SW 1271 (cell line): ENCODE measurements at places on chromosomes 1 and 21.

DNA sequence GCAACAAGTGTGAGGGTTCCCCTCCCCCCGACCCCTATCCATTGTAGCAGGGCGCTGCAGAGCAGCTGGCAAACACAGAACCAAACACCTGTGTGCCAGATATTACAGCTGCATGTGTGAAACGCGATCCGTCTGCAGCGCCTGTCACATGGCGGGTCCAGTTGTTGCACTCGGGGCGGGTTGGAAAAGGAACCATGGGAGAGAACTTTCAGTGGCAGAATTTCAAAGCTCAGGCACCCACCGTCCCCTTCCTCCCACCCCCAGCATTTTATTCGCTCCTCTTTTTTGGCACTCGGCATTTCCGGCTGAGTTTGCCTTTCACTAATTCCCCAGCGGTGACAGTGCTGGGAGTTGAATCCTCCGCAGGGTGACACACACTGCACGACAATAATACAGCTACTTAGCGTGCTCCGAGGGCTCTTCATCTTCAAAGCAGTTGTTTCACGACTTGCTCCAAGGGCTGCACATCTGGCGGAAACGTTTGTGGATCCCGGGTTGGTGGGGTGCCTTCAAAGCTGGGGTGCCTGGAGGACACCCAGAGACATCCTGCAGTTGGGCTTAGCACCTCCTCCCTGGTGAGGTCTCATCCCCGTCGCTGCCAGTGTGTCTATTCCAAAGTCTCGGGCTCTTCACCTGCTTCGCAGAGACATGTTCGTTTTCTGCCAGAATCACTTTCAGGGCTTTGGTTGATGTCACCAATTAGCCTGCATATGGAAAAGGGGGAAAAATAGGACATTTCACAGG lies 180.7 kb downstream of the ZBTB18 start:
- no peak for DNase-seq

- DNase-seq, result no peak
Measured at GRCh38 chr1:181630838-181631237, 147.5 kb downstream of the CACNA1E start.

DNA sequence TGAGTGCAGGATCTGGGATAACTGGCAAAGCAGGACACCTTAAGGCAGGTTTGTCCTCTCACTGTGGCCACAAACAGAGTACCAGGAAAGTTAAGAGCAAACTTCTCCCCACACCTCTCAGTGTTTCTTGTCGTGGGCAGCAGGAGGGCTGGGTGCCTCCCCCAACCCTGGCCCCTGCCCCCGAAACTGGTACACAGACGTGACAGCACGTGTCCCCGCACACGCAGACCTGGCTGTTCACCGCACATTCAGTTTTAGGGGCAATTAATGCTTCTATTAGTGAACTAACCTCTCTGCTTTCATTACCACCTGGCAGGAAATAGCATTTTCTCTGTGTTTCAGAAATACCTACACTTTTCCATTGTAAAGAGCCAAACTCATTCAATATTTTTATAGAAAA lies 32.9 kb upstream of the RIPK4 start:
- no peak for DNase-seq

- DNase-seq, result no peak
Measured at GRCh38 chr21:44267655-44268142, 6.0 kb upstream of the DNMT3L start.

DNA sequence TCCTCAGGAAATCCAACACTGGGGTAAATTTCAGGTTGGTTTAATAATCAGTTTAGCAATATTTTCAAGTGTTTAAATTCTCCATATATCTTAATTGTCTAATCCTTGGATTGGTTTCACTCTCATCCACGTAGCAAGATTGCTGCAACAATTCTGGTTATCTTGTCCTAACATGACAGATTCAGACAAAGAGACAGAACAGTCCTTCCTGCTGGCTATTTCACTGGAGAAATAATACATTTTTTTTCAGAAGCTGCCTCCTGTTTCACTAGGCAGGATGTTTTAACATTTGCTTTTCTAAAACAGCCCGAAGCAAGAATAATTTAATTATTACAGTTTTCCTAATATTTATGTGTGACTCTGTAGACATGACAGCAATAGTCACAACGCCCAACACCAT lies 2011.2 kb downstream of the NCAM2 start:
- DNase-seq, result no peak

DNA sequence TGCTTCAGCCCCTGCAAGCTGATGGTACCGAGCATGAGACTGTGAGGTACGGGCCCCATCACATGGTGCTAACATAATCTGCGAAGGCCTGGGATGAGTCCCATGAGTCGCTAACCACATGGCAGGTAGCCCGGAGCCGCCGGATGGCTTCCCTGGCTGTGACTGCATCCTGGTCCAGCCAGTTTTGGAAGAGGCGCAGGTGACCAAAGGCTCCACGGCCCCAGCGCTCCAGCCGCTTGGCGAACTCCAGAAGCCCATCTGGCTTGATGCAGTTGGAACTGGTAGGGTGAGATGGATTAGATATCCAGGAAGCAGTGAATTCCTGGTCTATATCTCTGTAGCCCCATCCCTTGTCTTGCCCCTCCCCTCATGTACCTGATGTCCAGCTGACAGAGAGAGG lies 24.6 kb downstream of the LRRC41 start:
- no peak for DNase-seq

GRCh38 chr1:226956942-226957713 lies 17.0 kb downstream of the COQ8A start:
- DNase-seq, result no peak

- DNase-seq, result no peak
Measured at GRCh38 chr1:9761855-9762254, 61.9 kb downstream of the CLSTN1 start.

DNA sequence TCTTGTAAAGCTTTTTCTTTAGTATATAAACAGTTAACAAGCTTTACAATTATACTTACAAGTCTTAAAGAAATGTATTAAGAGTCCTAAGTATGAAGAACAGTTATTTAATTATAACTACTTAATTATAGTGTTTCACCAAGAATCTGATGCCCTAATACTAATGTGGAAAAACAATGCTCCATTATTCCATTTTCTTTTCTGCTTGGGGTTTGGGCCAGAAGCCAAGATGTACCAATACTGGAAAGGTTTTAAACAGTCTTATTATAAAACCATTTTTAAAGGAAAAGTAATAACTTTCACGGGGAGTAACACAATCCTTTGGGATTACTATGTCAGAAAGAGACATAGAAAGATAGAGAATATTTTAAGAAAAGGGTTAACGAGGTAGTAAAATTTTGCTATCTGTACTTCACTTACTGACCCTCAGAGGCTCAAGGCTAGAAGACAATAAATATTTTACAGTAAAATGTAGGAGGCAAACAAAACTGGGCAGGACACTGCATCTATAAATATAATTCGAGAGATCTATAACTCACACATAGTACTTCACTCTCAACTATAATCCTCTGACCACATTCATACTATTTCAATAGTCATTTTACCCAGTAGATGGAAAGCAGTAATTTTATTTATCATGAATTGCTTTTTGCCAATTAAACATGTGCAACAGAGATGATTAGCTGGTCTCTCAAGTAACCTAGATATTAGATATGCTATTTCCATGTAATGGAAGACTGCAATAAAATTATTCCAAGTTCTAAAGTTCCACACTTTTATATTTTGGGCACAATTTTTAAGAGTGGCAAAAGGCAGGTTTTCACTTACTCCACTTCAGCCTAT lies 63.9 kb downstream of the LTN1 start:
- DNase-seq, result no peak

DNA sequence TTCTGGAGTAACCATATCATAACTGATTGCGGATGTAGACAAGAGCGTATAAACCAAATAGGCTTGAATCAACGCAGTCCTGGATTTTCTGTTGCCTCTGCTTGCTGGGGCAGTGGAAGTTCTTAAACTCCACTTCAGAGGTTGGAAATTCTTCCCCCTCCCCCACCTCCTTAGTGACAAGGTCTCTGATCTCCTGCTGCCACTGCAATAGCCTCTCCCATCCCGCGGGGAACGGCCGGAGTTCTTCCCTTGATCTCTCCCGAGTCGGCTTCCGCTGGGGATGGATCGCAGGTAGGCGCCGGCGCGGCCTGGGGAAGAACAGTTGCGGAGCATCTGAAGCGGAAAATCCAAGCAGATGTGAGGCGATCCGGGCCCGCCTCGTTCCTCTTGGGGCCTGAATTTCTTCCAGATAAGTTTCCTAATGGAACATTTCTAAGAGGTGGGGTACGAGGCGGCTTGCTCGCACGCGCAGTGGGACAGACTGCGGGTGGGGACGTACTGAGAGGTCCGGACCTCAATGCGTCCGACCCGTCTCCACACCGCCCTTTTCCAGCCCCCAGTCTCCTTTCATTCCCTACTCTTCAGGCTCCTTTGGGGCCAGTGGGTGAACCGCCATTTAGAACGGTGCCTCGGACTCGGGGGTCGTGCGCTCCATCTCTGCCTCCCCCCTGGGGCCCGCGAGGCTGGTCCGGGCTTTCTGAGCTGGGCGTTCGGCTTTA lies 3.1 kb upstream of the SIM2 start:
- DNase-seq, result no peak

GRCh38 chr1:245874942-245875580 lies 632.0 kb downstream of the SMYD3 start:
- DNase-seq, result no peak

GRCh38 chr1:112457955-112458354 lies 50.8 kb upstream of the WNT2B start:
- DNase-seq, result no peak

DNA sequence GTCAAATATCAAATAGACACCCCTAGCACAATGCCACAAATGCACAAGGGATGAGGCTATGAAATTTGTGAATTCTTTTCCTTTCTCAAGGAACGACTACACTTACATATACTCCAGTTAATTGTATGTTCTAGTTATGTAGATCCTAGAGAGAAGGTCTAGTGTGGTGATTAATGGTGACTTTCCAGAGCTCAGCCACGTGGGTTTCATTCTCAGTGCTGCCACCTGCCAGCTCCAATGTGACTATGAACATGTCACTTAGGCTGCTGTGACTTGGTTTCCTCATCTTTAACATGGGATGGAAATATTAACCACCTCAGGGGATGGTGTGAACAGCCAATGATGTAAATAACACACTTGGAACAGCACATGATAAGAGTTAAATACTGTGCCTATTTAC lies 138.3 kb downstream of the APP start:
- DNase-seq, result no peak

GRCh38 chr1:197683895-197684553 lies 91.3 kb downstream of the DENND1B start:
- no peak for DNase-seq

DNA sequence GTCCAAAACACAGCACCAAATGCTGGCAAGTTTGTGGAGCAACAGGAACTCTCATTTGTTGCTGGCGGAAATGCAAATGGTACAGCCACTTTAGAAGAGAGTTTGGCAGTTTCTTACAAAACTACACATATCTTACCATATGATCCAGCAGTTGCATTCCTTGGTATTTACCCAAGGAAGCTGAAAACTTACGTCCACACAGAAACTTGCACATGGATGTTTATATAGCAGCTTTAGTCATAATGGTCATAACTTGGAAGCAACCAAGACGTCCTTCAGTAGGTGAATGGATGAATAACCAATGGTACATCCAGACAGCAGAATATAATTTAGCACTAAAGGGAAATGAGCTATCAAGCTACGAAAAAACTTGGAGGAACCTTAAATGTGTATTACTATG lies 66.4 kb downstream of the MARK1 start:
- no peak for DNase-seq

DNA sequence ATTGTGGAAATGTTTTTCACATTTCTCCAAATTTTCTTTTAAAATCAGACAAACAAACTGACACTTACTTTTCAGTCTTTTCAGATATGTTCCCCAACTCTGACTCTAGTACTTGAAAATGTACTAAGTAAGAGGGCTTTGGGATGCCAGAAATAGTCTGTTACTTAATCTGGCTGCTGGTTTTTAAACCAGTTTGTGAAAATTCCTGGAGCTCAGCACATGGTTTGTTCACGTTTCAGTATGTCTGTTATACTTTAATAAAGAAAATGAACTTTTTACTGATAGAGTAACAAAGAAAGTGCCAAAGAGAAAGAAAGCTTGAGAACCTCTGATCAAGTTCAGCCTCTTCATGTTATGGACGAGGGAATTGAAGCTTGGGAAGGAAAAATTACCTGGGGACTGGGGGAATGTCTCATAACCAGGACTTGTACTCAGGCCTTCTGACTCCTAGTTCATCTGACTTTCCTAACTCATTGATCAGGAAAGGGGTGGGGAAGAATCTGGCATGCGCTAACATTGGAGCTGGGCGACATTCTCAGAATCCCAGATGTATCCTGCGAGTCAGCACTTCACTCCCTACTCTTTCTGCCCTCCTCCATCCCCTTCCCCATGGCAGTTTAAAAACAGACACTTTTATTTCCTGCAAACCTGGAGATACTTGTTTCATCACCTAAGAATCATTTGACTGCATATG lies 30.8 kb upstream of the DNAJC6 start:
- DNase-seq, result no peak

GRCh38 chr1:8026153-8026975 lies at the start of gene ERRFI1:
TSS of gene ERRFI1 (minus strand) at chr1:8026309. CDS start at chr1:8015619, 10,690 bp downstream.
- DNase-seq, result peak; percentile 46

- no peak for DNase-seq
Measured at GRCh38 chr1:107664982-107665925, 299.7 kb downstream of the VAV3 start.

DNA sequence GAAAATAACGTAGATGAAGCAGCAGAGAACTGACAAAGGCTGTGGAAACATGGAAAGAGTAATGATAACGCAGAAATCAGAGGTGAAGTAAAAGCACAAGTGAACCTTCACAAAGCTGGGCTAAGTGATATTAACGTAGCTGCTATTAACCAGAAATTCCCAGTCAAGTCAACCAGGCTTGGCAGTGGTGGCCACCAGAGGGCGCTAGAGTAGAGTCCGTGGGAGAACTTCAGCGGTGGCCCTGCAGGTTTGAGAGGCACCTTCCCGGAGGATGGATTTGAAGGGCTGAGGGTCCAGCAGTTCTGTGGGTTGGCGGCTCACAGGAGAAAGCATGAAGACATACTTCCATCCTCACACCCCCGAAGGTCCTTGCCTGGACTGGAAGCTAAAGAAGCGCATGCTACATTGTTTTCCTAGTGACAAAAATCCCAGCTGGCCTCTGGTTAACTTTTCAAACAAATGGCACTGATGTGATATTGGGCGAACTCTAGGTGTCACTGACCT lies 81.7 kb upstream of the ZNF648 start:
- DNase-seq, result peak; percentile 45

DNA sequence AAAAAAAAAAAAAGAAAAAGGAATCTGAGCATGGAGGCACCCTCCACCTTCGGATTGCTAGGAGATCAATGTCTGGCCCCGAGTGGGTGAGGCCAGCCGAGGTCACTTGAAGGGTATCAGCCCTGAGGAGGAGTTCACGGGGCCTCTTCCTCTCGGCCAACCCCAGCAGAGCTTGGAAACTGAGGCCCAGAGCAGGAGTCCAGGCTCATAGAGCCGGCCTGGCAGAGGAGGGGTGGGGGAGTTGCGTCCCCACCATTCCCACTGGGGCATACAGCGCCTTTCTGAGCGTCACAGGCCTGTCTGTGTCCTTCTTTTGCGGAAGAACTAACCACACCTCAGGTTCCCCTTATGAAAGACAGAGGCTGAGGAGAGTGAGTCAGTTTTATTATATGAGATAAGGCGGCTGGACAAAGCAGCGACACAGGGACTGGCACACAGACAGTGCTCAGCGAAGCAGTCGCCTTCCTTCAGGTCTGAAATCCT lies 17.1 kb upstream of the EPHA2 start:
- DNase-seq, result peak; percentile 34

- DNase-seq, result no peak
Measured at GRCh38 chr1:17668624-17669175, 86.4 kb upstream of the ACTL8 start.

GRCh38 chr1:9746211-9746610 lies 77.6 kb downstream of the CLSTN1 start:
- no peak for DNase-seq
